ENCODE measurements at places on chromosomes 12 and 14.

GRCh38 chr14:104728631-104729030 is 4.6 kb downstream of the ADSS1 start:
- no peak for DNase-seq
- H3K27me3 ChIP-seq, result peaks cover 3% of the 10 kb centered on the region
- no peaks in the 10 kb centered on the region for H3K36me3 ChIP-seq
- H3K27ac ChIP-seq, result no peak overlapping the region

GRCh38 chr12:131716282-131716681 is 5.4 kb downstream of the SFSWAP start:
- H3K36me3 ChIP-seq, result peaks cover 50% of the 10 kb centered on the region
- H3K27me3 ChIP-seq, result no peaks in the 10 kb centered on the region
- no peak overlapping the region for H3K4me3 ChIP-seq
- H3K27ac ChIP-seq, result no peak overlapping the region

DNA sequence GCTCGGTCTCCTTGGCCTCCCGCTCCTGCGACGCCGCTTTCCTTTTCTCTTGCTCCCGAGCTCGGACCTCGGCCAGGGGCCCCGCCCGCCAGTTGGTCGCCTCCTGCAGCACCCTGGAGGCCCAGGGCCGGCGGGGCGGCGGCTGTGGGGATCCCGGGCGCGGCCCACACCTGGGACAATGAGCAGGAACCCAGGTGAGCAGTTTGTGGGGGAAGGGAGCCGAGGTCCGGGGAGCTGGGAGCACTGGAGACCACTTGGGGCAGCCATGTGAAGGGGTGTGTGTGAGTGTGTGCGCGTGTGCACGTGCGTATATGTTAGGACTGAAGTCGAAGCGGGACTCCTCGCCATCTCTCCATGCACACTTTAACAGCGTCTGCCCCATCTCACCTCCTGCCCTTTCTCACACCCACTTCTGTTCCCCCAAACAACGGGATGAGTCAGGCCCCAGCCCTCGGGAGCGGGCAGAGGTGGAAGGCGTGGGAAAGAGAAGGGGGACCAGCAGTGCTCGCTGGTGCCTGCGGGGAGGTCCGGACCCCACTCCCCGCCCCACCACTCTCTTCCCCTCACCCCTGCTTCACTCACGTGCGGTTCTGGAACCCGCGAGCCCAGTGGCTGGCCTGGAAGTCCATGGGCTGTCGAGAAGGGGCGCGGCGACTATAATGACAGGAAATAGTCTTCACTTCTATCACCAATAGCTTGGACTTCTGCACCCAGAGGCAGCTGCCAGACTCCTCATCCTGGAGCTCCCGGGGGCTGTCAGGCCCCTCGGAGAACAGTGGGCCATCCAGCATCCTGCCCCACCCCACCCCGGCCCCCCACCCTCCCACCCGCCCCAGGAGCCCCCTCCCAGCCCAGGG is 450 bp downstream of the DDN start:
- peaks cover 17% of the 10 kb centered on the region for H3K36me3 ChIP-seq
- H3K4me3 ChIP-seq, result peak overlapping the region; percentile 40
- H3K27ac ChIP-seq, result no peak overlapping the region
- H3K27me3 ChIP-seq, result peaks cover 7% of the 10 kb centered on the region

DNA sequence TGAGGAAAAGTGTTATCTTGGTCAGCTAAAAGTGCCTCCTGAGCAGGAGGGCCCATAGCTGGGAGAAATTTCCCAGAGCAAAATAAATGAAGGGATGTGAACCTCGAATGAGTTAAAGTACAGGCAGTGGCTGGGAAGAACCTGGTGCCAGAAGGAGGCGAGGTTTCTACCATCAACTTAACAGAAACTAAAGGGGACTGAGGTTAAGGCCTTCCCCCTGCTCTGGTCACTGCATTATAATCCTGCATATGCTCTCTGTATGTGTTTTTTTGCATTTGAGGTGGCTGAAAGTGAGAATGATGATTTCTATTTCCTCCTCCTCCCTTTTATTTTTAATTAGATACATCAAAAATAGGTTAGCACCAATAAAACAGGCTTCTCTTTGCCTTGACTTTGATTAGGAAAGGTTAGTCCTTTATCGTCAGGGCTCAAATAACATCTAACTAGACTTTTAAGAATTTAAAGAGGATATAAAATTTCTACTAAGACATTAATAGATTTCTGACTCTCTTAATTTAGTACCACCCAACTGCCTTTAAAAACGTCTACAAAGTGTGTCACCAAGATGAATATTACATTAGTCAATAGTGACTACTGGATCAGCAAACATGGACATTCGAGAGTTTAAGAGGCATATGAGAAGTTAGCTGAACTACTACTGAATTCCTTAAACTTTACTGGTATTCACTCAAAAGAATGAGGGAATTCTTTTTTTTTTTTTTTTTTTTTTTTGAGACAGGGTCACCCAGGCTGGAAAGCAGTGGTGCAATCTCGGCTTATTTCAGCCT is 49.2 kb downstream of the GALNT4 start:
- H3K36me3 ChIP-seq, result no peaks in the 10 kb centered on the region
- H3K27ac ChIP-seq, result no peak overlapping the region
- peaks cover 1% of the 10 kb centered on the region for H3K4me1 ChIP-seq
- H3K27me3 ChIP-seq, result no peaks in the 10 kb centered on the region
- no peak for DNase-seq
- no peak overlapping the region for H3K4me3 ChIP-seq

DNA sequence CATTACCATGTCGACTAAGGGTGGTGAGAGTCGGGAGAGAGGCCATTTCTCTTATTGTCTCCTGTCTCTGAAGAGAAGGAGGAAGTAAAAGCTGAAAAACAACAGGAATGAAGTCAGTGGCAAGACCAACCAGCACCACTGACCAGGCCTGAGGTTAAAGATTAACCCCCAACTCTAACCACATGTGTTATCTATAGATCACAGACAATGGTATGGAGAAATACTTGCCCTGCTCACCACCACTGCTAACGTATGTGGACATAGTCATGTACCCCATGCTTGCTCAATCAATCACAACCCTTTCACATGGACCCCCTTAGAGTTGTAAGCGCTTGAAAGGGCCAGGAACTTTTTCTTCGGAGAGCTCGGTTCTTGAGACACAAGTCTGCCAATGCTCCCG is 690.9 kb upstream of the LMO3 start:
- no peaks in the 10 kb centered on the region for H3K36me3 ChIP-seq
- H3K27ac ChIP-seq, result no peak overlapping the region
- H3K27me3 ChIP-seq, result no peaks in the 10 kb centered on the region
- H3K4me3 ChIP-seq, result no peak overlapping the region
- no peak for DNase-seq

- no peaks in the 10 kb centered on the region for H3K27me3 ChIP-seq
- H3K27ac ChIP-seq, result peak overlapping the region; percentile 43
- no peak overlapping the region for H3K4me3 ChIP-seq
- peaks cover 60% of the 10 kb centered on the region for H3K4me1 ChIP-seq
- no peak for DNase-seq
These were observed 13.2 kb downstream of the RASSF8 start for GRCh38 chr12:25971654-25972041.

DNA sequence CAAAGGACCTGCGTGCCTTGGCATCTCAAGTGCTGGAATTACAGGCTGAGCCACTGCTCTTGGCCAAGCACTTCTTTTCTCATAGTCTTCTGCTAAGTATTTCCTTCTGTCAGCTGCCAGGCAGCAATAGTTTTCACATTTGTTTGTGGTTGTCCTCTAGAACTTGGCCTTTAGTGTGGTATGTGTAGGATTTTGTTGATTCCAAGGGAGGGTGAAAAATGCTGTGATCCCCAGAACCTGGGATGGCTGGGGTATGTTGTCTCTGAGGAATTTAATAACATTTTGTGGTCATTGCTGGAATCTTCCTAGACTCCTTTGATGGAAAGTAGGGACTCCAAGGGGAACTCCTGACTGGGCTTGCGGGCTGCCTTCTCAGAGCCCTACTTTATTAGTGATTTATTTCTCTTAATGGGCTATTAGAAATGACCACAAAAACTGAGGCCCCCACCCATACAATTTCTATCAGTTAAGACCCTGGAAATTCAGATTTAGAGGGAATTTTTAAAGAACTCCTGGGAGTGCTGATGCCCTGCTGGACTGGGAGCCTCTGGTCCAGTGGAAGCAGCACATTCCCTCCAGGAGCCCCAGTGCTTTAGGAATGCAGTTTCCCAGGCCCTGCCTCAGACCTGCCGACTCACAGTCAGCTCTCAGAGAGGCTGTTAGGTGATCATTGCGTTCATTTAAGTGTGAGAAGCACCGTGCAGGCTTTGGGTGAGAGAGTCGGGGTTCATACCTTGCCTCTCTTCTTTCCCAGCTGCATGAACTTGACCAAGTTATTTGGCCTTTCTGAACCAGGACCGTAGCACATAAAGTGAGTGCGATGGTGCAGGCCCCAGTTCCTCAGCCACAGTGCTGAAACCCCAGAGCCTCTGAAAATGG is 22.7 kb downstream of the TRAF3 start:
- peaks cover 2% of the 10 kb centered on the region for H3K36me3 ChIP-seq
- H3K4me1 ChIP-seq, result peaks cover 34% of the 10 kb centered on the region
- peak overlapping the region; percentile 48 for H3K27ac ChIP-seq
- no peak for DNase-seq

DNA sequence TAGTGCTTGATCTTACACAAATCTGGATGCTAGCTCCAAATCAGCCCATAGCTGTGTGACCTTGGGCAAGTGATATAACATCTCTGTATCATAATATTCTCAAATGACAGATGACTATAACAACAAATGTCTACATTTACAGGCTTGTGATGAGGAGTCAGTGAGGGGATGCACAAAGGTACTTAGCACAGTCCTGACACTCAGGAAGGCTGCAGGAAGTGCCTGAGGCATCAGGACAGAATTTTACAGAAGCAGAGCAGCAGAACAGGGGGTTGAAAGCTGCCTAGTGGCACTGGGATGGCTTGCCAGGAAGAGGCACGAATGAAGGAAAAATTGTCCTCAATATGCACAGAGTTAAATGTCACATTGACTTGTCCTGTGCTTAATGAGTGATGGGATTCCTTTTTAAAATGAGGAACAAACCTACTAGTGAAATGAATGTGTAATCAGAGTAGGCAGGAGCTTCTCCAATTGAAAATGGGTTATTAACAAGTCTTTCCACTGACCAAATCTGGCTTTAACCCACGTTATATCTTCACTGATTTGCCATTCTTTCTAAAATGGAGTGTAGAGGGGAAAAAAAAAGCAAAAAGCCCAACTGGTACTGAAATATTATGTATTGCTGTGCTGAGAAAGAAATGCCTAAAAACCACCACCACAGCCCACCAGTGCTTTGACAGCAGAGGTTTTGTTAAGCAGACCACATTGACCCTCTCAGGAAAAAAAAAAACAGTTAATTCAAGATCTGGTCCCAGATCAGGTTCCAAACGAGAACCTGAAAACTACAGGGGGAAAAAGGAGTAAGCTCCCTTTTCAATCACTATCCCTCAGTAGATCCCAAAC is 11.6 kb downstream of the BTG1 start:
- H3K36me3 ChIP-seq, result peaks cover 10% of the 10 kb centered on the region
- no peaks in the 10 kb centered on the region for H3K27me3 ChIP-seq
- peak overlapping the region; percentile 76 for H3K27ac ChIP-seq
- no peak for DNase-seq
- peaks cover 81% of the 10 kb centered on the region for H3K4me1 ChIP-seq

DNA sequence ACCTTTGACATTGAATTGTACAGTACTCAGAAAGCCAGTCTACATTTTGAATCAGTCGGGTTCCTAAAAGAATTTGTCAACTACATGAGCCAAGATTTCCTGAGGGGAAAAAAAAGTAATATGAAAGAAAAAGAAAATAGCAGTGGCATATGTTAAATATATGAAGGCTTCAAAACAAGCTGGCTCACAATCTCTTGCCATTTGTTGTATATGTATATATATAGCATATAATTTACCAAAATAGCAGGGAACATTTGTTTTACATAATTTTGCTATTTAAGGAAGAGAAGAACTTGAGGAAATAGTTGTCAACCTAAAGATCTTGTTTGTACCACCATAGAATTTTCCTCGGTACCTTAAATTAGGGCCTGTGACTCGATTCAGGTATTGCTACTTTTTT is 16.9 kb downstream of the SVOP start:
- no peaks in the 10 kb centered on the region for H3K36me3 ChIP-seq

DNA sequence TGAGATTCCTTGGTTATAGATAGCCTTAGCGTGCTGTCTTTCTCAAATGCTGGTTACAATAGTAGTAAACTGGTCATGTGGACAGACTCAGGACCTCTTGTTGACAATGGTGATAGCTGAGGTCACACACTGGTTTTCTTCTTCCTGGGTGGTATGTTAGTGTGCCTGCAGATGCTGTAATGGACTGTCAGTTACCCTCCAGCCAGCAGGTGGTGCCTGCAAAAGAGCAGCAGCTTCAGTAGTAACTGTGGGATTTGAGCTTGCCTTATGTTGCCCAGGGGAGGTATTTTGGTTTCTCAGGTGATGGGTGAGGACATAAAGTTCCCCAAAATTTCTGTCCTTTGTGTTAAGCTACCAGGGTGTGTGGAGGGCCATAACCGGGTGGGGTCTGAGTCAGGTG is 33.7 kb upstream of the SCAF11 start:
- no peak overlapping the region for H3K4me3 ChIP-seq
- H3K27me3 ChIP-seq, result peaks cover 34% of the 10 kb centered on the region
- H3K4me1 ChIP-seq, result no peaks in the 10 kb centered on the region
- H3K36me3 ChIP-seq, result peaks cover 9% of the 10 kb centered on the region
- no peak overlapping the region for H3K27ac ChIP-seq
- DNase-seq, result no peak

DNA sequence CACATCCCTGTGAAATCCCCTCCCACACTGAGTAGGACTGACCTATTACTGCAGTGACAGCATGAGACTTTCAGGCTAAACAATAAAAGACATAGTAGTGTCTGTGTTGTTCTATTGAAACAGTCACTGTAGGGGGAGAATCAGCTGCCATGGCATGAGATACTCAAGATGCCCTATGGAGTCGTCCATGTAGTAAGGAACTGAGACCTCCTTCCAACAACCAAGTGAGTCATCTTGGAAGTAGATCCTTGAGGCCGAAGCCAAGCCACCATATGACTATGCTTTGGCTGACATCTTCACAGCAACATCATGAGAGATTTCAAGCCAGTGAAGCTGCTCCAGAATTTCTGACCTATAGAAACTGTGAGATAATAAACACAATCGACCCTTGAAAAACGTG is 12.1 kb upstream of the LRP6 start:
- no peaks in the 10 kb centered on the region for H3K36me3 ChIP-seq
- H3K4me3 ChIP-seq, result no peak overlapping the region
- H3K27me3 ChIP-seq, result no peaks in the 10 kb centered on the region
- H3K4me1 ChIP-seq, result peaks cover 12% of the 10 kb centered on the region
- DNase-seq, result no peak

GRCh38 chr14:67984274-67984673 is 164.7 kb downstream of the RAD51B start:
- no peaks in the 10 kb centered on the region for H3K27me3 ChIP-seq
- H3K4me1 ChIP-seq, result peaks cover 27% of the 10 kb centered on the region
- no peak for DNase-seq
- no peak overlapping the region for H3K4me3 ChIP-seq

GRCh38 chr12:45464699-45465098 is 248.8 kb downstream of the ANO6 start:
- no peaks in the 10 kb centered on the region for H3K36me3 ChIP-seq
- H3K27me3 ChIP-seq, result peaks cover 58% of the 10 kb centered on the region
- H3K27ac ChIP-seq, result no peak overlapping the region
- H3K4me1 ChIP-seq, result peaks cover 4% of the 10 kb centered on the region
